ENCODE measurements at places on chromosomes 11 and 22.
A peak's percentile ranks its signal among the peaks of the same experiment; 100 is the strongest.

DNA sequence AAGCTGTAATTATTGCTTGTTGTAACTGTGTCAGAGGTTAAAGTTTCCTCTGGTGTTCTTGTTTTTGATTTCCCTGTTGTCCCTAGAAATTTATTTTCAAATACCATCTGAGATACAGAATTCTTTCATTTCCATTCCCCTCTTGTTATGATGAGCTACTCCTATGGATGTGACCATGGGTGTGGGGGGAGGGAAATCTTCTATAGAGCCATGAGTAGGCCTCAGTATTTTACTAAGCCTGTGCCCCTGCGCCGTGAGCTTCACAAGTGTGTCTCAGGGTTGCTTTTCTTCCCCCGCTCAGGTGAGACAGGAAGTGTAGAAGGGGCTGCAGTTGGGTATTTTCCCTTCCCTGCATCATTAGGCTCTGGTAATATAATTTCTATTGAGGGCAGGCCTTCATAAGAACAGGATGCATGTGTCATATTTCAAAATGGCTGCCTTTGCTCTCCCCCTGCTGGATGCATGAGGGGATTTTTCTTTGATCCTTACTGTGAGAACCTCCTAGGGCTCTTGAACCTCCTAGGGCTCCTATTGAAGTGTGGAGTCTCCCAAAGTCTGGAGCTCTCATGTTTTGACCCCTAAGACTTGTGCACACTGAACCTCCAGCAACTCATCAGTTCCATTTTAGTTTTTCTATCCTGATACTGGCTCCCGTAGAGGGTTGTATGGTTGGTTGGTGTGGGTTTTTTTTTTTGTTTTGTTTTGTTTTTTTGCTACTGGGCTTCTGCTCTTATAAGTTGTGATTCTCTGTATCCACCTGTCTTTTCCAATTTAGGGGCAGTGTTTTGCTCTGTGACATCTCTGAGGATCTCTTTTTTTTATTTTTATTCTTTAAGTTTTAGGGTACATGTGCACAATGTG is 658.2 kb downstream of the NTM start:
- DNase-seq: no peak

- no peak for DNase-seq
These were observed 33.7 kb downstream of the CYB5R2 start for GRCh38 chr11:7639643-7640025.

DNA sequence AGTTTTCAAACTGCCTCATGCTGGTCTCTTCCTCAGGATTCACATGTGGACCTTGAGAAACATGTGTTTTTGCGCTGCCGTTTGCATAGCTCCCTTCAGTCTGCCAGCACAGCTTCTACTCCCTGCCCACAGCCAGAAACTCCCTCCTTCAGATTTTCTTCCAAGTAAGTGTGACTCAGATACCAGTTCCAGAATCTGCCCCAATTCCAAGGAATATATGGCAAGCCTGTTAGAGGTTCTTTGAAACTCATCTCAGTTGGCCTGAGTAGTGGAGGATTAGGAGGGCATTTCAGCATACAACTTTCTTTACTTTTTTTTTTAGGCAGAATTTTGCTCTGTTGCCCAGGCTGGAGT is 67.1 kb downstream of the SNX19 start:
- DNase-seq: no peak

GRCh38 chr22:25051073-25051472 is 98.6 kb downstream of the KIAA1671 start:
- no peak for DNase-seq

- DNase-seq: no peak
These were observed 9.9 kb downstream of the CTSC start for GRCh38 chr11:88327462-88328143.

- no peak for DNase-seq
These were observed 33.6 kb downstream of the GALNT18 start for GRCh38 chr11:11588243-11588642.

- DNase-seq: no peak
These were observed 81.4 kb upstream of the AKIP1 start for GRCh38 chr11:8829556-8829955.

DNA sequence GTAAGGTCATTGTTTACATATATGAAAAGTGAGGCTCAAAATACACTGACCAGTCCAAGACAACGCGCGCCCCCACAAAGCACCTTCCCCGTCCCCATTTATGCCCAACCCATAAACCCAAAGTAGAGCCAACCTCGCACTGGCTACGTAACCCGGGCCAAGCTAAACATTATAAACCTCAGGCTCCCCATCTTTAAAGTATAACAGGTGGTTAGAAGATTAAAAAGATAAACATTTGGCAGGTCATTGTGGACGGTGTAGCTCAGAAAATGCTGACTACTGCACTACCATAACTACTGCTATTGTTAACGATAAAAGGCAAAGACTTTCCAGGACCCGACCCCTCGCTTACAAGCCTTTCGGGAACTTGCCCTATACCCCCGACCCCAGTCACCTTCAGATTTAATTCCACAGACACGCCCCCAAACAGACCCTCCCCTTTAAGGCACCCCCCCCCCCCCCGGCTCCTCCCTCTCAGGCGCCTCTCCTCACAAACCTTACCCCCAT is 470 bp downstream of the NUMA1 start:
- no peak for DNase-seq

GRCh38 chr11:57424137-57424791 is 2.7 kb downstream of the SLC43A3 start:
- DNase-seq: no peak

GRCh38 chr11:32344946-32345345 is 90.4 kb downstream of the WT1 start:
- DNase-seq: no peak

GRCh38 chr11:108338750-108339149 is 115.9 kb downstream of the ATM start:
- DNase-seq: no peak

- peak; percentile 19 for DNase-seq
These were observed 49.8 kb upstream of the CYP2D6 start for GRCh38 chr22:42180349-42180842.

- DNase-seq: no peak
These were observed 838.6 kb downstream of the TBC1D22A start for GRCh38 chr22:47600791-47601625.

DNA sequence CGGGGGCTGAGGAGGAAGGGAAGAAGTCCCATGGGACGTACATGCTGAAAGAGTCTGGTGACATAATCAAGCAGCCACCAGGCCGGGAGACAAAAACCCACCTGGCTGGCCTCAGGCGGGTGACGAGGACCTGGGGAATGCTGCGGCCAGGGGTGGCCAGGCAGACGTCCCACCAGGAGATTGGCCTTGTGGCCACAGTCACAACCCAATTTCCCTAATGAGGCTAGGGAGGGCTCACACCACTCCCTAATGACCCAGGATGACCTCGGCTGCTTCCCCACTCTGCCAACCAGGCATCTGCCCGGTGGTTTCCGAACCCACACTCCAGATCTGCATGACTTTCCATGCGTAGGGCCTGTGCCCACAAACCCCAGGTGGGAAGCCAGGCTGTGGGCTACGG is 66.9 kb downstream of the SCUBE1 start:
- DNase-seq: no peak

- DNase-seq: no peak
These were observed 11.5 kb upstream of the RAB39A start for GRCh38 chr11:107916671-107917241.

- DNase-seq: no peak
These were observed 101.1 kb upstream of the VPREB1 start for GRCh38 chr22:22143448-22143847.

- no peak for DNase-seq
These were observed 8.8 kb downstream of the LSP1 start for GRCh38 chr11:1861435-1862411.

GRCh38 chr11:86990515-86990914 is 35.3 kb upstream of the FZD4 start:
- DNase-seq: no peak

GRCh38 chr11:94926698-94927237 is 46.6 kb downstream of the CWC15 start:
- DNase-seq: no peak

DNA sequence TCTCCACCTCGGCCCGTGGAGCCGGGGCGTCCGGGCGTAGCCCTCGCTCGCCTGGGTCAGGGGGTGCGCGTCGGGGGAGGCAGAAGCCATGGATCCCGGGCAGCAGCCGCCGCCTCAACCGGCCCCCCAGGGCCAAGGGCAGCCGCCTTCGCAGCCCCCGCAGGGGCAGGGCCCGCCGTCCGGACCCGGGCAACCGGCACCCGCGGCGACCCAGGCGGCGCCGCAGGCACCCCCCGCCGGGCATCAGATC is 439 bp downstream of the YAP1 start:
- DNase-seq: no peak

All from stimulated activated CD4-positive, alpha-beta T cell treated with anti-CD3 and anti-CD28 coated beads, Interleukin-2, amount 100 ng/mL, for 4 hours (primary cell).